T-cell (primary cell): ENCODE measurements at places on chromosomes 12 and 14.

DNA sequence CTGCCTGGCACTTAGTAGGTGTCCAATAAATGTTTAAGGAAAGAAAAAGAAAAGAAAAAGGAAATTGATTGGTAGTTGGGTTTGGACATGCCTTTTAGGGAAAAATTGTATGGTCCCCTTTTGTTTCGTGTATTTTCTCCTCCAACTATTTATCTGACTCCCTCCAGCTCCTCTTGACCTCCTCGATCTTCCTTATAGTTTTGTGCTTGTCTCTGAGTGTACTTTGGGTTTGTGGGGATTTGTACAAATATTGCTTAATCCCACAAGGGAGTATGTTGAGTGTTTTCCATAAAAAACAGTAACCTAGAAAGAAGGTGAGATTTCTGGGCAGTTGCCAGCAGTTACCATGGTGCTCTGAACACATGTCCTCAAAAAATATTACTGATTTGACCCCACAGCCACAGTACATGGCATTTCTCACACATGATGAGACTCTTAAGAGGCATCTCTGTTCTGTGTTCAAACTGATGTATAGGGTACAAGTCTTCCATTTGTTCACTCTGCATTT is 15.7 kb downstream of the PLEKHG7 start:
- DNase-seq: no peak
- H3K36me3 ChIP-seq: no peaks in the 10 kb centered on the region
- no peak overlapping the region for H3K27ac ChIP-seq
- no peaks in the 10 kb centered on the region for H3K4me1 ChIP-seq

DNA sequence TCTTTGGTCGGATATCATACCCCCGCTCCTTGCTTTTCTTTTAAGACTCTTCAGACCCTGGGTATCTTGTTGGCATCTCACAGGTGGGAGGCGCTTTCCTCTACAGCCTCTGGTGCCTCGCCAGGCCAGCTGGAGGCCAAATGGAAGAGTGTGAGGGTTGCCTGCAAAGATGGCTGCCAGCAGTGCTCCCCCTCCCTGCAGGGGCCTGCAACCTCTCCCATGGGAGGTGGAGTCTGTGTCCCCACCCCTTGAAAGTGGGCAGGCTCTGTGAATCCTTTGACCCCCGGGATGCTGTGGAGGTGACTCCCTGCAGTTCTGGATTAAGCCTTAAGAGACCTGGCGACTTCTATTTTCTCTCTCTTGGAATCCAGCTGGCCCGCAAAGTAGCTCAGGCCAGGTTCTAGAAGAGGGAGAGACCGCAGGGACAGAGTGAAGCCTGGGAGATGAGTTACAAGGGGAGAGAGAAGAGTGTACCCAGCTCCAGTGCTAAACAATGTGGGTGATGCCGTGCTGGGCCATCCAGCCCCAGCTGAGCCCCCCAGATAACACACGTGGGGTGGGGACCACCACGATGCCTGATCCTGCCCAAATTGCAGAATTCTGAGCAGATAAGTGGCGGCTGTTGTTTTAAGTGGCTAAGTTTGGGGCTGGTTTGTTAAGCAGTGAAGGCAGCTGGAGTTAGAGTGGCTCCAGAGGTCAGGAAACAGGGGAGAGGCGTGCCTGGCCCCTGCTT is 37.9 kb upstream of the NCOR2 start:
- no peaks in the 10 kb centered on the region for H3K27me3 ChIP-seq
- no peak for DNase-seq
- H3K36me3 ChIP-seq: no peaks in the 10 kb centered on the region
- no peak overlapping the region for H3K4me3 ChIP-seq
- H3K4me1 ChIP-seq: peaks cover 13% of the 10 kb centered on the region

GRCh38 chr12:120222288-120222832 is 21.4 kb upstream of the RPLP0 start:
- DNase-seq: no peak
- no peak overlapping the region for H3K4me3 ChIP-seq
- peaks cover 85% of the 10 kb centered on the region for H3K36me3 ChIP-seq

DNA sequence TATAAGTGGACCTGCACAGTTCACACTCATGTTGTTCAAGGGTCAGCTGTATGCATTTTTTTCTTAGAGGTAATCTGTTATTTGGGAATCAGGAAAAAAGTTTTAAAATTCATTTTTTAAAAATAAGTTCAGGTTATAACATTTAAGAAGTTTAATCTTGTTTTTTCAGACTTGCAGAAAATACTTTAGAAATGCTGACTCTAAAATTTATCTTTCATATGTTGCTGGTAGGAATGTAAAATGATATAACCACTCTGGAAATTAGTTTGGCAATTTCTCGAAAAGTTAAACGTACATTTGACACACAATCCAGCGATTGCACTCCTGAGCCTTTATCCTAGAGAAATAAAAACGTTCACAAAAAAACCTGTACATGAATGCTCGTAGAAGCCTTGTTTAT is 4.7 kb downstream of the VRK1 start:
- H3K4me3 ChIP-seq: no peak overlapping the region
- no peak for DNase-seq
- peaks cover 9% of the 10 kb centered on the region for H3K4me1 ChIP-seq
- H3K27me3 ChIP-seq: no peaks in the 10 kb centered on the region

- H3K4me1 ChIP-seq: peaks cover 10% of the 10 kb centered on the region
- no peak overlapping the region for H3K4me3 ChIP-seq
Measured at GRCh38 chr14:102565331-102565887, 27.0 kb upstream of the RCOR1 start.

DNA sequence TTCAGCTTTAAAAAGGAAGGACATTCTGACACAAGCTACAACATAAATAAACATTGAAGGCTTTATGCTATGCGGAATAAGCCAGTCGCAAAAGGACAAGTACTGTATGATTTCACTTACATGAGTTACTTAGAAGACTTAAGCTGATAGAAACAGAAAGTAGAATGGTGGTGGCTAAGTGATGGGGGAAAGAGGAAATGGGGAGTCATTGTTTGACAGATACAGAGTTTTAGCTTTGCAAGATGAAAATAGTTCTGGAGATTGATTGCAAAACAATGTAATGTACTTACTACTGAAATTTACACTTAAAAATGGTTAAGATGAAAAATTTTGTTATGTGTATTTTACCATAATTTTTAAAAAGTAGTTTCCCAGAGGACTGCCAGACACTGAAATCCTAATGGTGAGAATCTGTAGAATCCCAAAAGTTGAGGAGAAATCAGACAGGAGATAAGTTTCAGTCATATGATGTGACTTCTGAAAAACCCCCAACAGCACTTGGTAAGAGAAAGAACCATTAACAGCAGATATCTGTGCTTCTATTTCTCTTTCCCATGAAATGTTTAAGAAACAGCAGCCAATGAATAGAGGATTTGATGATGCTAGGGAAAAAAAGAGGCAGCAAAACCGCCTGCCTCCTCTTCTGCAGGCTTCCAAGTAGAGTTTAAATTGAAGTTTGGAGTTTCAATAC is 16.6 kb upstream of the CLEC2A start:
- no peaks in the 10 kb centered on the region for H3K36me3 ChIP-seq
- no peak overlapping the region for H3K27ac ChIP-seq
- H3K27me3 ChIP-seq: no peaks in the 10 kb centered on the region
- H3K4me1 ChIP-seq: peaks cover 38% of the 10 kb centered on the region

DNA sequence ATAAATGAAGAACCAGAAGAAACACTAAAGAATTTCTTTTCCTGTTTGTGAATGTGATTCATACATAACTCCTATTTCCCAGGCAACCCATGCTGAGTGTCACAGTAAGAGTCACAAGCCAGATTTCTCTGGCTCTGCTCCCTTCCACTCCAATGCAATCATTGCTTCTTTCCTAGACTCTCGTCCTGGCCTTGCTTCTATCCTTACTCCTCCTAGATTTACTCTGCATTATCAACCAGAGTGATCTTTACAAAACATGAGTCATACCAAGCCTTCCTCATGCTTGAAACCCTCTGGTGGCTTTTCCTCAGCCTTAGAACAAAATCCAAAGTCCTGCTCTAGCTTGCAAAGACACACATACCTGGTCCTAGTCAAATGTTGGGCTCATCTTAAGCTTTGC is 13.3 kb downstream of the IL22 start:
- DNase-seq: no peak
- peak overlapping the region; percentile 68 for H3K27ac ChIP-seq
- H3K36me3 ChIP-seq: no peaks in the 10 kb centered on the region
- H3K4me1 ChIP-seq: peaks cover 18% of the 10 kb centered on the region

GRCh38 chr14:51056421-51056820 is 38.5 kb downstream of the TRIM9 start:
- H3K4me1 ChIP-seq: no peaks in the 10 kb centered on the region
- no peak for DNase-seq
- no peak overlapping the region for H3K4me3 ChIP-seq

GRCh38 chr12:45292486-45293195 is 76.7 kb downstream of the ANO6 start:
- H3K27ac ChIP-seq: no peak overlapping the region
- DNase-seq: no peak
- no peaks in the 10 kb centered on the region for H3K4me1 ChIP-seq

DNA sequence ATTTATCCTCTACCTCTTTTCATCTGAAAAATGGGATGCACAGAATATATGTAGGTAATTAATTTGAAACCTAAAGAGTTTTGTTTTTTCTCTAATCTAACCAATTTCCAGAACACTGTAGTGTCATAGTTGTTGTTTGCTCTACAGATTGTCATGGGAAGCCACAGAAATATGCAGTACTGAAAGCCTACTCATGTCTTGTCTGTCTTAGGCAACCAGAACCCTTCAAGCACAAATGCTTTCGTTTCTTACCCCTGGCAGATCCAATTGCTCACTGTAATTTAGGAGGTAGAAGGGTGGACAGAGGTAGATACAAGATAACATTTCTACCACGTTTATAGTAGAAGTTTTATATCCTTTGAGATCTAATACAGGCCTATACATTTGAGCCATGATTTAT is 330.2 kb upstream of the NOVA1 start:
- no peaks in the 10 kb centered on the region for H3K36me3 ChIP-seq
- H3K27ac ChIP-seq: no peak overlapping the region
- no peaks in the 10 kb centered on the region for H3K4me1 ChIP-seq

DNA sequence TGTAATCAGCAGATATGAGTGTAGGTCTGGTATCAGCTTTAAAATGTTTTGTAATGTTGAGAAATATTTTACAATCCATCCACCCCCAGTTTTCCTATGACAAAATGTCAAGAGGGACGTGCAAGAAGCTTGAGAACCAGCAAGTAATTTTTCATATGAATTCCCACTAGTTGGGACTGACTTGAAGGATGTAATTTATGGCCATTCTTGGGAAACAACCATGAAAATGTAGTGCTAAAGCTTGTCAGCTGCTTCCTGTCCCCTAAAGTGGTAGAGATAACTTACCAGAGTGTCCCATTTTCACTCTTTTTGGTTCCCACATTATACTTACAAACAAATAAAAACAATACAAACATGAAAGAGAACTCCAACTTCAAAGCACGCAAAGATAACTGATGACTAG is 63.9 kb downstream of the RERG start:
- H3K36me3 ChIP-seq: no peaks in the 10 kb centered on the region
- no peak overlapping the region for H3K4me3 ChIP-seq
- no peaks in the 10 kb centered on the region for H3K27me3 ChIP-seq
- no peak overlapping the region for H3K27ac ChIP-seq

- no peaks in the 10 kb centered on the region for H3K36me3 ChIP-seq
- no peaks in the 10 kb centered on the region for H3K4me1 ChIP-seq
Measured at GRCh38 chr12:26114720-26115401, 10.0 kb downstream of the BHLHE41 start.

- no peak overlapping the region for H3K4me3 ChIP-seq
- no peaks in the 10 kb centered on the region for H3K4me1 ChIP-seq
- H3K36me3 ChIP-seq: no peaks in the 10 kb centered on the region
- no peak overlapping the region for H3K27ac ChIP-seq
- no peak for DNase-seq
Measured at GRCh38 chr14:100728962-100729361, 2.3 kb downstream of the DLK1 start.

- no peaks in the 10 kb centered on the region for H3K27me3 ChIP-seq
- H3K36me3 ChIP-seq: peaks cover 6% of the 10 kb centered on the region
- no peaks in the 10 kb centered on the region for H3K4me1 ChIP-seq
- DNase-seq: no peak
- H3K4me3 ChIP-seq: no peak overlapping the region
- H3K27ac ChIP-seq: no peak overlapping the region
Measured at GRCh38 chr12:2805143-2805520, 7.3 kb upstream of the ITFG2 start.

GRCh38 chr14:73785834-73786635 is 65.6 kb upstream of the PTGR2 start:
- H3K36me3 ChIP-seq: no peaks in the 10 kb centered on the region
- DNase-seq: peak; percentile 58
- no peaks in the 10 kb centered on the region for H3K27me3 ChIP-seq

GRCh38 chr14:105177082-105177481 is 4.0 kb downstream of the NUDT14 start:
- H3K36me3 ChIP-seq: peaks cover 2% of the 10 kb centered on the region
- no peak overlapping the region for H3K27ac ChIP-seq
- no peak for DNase-seq
- H3K27me3 ChIP-seq: no peaks in the 10 kb centered on the region
- H3K4me1 ChIP-seq: peaks cover 58% of the 10 kb centered on the region
- no peak overlapping the region for H3K4me3 ChIP-seq

GRCh38 chr12:65335021-65335714 is 56.7 kb downstream of the MSRB3 start:
- H3K27ac ChIP-seq: no peak overlapping the region
- H3K36me3 ChIP-seq: no peaks in the 10 kb centered on the region
- H3K27me3 ChIP-seq: peaks cover 6% of the 10 kb centered on the region
- no peaks in the 10 kb centered on the region for H3K4me1 ChIP-seq
- no peak overlapping the region for H3K4me3 ChIP-seq
- DNase-seq: no peak

DNA sequence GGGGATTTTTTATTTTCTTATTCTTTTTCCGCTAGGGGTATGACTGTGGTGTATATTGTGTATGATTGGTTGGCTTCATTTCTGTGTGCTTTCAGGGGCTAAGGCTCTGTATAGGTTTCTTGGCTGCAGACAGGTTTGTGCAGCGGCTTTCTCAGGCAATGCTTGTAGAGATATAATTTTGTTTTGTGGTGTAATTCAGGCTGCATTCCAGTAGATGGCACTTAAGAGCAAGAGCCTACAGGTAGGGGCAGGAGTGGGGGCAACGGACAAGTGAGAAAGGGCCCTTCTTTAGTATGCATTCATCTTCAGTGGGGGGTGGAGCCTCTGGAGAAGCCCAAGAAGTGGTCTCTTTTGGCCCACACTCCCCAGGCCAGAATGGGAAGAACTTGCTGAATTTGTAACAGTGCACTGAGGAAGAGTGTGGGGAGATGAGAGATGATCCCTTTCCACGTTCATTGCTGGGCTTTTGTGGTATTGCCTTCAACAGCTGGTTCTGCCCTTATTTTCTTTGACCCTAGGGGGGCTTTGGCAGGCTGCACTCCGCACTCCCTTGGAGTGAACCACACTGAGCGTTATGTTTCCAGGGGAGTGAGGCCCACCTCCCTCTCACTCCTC is 78.6 kb downstream of the IFNG-AS1 start:
- no peaks in the 10 kb centered on the region for H3K36me3 ChIP-seq
- H3K4me1 ChIP-seq: no peaks in the 10 kb centered on the region
- no peaks in the 10 kb centered on the region for H3K27me3 ChIP-seq
- DNase-seq: no peak
- H3K27ac ChIP-seq: no peak overlapping the region
- no peak overlapping the region for H3K4me3 ChIP-seq

DNA sequence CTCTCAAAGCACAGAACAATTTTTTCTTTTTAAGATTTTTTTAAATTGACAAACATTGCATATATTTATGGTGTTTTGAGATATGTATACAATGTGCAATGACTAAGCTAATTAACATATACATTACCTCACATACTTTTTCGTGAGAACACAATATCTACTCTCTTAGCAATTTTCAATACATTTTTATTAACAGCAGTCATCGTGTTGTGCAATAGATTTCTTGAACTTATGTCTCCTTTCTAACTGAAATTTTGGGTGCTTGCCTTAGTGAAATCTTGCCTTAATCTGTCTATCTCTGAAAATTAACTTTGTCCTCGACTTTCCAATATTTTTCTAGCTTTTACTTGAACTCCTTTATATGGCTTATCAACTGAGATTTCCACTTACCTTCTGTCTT is 6.8 kb downstream of the OR10A7 start:
- no peak for DNase-seq
- H3K27me3 ChIP-seq: no peaks in the 10 kb centered on the region
- no peak overlapping the region for H3K4me3 ChIP-seq
